EH (cell line): ENCODE measurements at places on chromosomes 5 and 9.

DNA sequence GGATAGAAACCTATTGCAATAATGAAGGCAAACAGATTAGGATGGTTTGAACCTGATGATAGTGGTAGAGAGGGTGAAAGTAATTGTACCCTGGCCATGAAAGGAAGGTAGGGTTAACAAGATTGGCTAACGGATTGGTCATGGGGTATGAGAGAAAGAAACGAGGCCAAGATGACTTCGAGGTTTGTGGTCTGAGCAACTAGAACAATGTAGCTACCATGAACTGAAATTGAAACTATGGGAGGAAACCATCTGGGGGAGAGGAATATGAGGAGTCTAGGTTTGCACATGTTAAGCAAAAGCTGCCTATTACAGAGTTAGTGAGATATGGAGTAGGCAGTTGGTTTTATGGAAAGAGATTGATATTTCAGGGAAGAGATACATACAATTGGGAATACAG lies 406.0 kb downstream of the PRELID2 start:
- DNase-seq, result no peak

DNA sequence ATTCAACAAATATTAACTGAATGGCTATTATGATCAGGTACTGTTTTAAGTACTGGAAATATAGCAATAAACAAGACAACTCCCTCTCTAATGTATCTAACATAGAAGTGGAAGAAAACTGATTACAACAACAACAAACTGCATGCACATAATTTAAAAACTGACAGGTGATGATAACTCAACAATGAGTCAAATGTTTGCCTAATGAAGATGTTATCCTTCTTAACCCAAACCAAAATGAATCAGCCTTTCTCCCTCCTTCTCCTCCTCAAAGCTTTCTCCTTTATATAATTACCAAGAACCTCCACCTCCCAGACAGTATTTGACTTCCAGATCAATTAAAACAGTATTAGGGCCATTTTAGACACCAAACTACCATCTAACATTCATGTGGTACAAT lies 49.3 kb downstream of the RICTOR start:
- DNase-seq, result peak; percentile 41

DNA sequence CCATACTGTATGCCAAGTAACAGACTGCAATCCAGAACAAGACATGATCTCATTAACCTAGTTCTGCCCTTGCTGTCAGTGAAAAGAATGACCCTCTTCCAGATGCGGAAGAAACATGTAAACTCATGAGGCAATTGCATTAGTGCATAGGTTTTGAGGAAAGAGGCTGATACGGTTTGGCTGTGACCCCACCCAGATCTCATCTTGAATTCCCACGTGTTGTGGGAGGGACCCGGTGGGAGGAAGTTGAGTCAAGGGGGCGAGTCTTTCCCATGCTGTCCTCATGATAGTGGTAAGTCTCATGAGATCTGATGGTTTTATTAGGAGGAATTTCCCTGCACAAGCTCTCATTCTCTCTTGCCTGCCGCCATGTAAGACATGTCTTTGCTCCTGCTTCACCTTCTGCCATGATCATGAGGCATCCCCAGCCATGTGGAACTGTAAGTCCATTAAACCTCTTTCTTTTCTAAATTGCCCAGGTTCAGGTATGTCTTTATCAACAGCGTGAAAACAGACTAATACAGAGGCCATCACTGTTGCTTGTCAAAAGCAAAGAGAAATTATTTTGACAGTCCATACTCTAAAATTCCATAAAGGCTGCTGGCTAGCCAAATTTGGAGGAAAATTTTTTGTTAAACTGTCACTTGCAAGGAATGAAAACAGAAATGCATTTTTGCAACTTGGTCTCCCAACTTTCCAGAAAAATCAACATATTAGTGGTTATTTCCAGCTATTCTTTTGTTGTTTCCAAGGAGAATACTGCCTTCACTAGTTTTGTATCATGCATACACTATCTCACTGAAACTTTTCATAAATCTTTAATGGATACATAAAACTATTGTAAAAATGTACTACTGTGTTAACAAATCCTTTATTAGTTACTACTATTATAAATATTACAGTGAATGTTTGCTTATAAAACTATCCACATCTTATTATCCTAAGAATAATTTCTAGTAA lies 3.2 kb upstream of the ARL15 start:
- DNase-seq, result no peak

GRCh38 chr5:127839072-127839471 lies 135.9 kb downstream of the CCDC192 start:
- DNase-seq, result no peak

GRCh38 chr9:69976152-69976551 lies 67.5 kb upstream of the MAMDC2 start:
- DNase-seq, result peak; percentile 97

DNA sequence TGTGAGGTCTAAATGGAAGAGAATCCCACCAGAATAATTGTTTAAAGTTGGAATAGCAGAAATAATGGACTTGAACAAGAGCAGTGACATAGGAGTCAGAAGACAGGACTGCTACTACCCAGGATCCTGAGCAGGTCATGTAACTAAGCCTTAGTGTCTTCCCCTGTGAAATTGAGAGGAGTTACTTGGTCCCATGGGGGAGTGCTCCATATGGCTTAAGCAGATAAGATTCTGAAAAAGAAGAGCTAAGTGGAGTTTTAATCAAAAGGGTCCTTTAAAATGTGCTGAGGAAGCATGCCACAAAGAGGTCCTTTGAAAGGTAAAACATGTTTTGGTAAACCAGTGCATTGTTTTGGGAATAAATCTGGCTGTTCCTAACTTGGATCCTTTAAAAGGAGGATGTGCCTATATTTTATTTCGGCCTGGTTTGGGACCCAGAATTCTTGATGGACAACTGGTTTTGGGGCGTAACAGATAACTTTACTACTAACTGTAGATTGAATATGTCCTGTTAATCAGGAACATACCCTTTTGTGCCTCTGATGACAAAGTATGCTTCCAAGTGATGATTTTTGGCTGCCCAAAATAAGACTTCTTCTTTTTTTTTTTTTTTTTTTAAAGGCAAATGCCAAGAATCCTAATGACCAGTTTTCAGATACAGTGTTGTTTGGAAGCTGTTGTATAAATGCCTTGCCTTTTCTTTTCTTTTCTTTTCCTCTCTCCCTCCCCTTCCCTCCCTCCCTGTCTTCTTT lies 5.7 kb downstream of the RCL1 start:
- no peak for DNase-seq

- no peak for DNase-seq
Measured at GRCh38 chr9:19408316-19408692, 505 bp upstream of the ACER2 start.

GRCh38 chr5:60765019-60765709 lies 65.2 kb upstream of the DEPDC1B start:
- DNase-seq, result no peak

GRCh38 chr9:17191082-17191481 lies 56.2 kb downstream of the CNTLN start:
- peak; percentile 56 for DNase-seq

- no peak for DNase-seq
Measured at GRCh38 chr5:27845248-27845647, 806.9 kb upstream of the CDH9 start.

DNA sequence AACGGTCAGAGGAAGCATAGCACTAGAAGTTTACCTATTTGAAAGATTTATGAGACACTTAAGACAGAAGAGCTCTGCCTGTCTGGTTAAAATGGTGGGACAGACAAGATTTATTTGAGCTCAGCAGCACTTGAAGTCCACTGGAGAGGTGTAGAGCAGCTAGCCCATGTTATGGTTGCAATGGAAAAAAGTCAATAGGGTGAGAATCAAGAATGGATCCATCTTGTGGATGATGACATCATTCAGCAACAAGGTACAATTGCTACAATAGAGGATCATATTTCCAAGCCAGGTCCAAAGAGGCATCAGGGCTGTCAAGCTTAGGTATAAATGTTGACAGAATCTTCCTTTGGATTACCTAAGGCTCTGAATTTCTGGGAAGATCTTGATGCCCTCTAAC lies 21.1 kb upstream of the ZNF131 start:
- DNase-seq, result no peak

DNA sequence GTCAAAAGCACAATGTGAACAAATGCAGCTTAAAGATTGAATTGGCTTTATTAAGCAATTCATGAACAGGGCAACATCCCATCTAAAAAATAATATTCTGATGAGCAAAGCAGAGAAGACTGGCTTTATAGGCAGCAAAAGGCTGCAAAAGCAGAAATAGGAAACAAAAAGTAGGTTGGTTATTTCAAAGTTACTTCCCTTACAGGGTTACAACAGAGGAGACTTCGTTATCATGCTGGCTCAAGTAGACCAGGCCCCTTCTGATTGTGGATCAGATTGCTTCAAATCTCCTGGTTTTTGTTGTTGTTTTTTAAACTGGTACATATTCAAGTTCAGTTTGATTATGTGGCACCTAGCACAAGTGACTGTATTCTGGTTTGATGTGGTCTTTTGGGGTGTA lies 73.1 kb downstream of the MAN2A1 start:
- DNase-seq, result no peak

GRCh38 chr5:675111-675870 lies 17.9 kb downstream of the TPPP start:
- DNase-seq, result no peak

GRCh38 chr5:88885002-88885401 lies 2.0 kb upstream of the MEF2C start:
- no peak for DNase-seq

- DNase-seq, result no peak
Measured at GRCh38 chr5:94057217-94057616, 315.8 kb upstream of the POU5F2 start.

GRCh38 chr5:61186634-61187033 lies 24.4 kb upstream of the SMIM15 start:
- DNase-seq, result no peak

GRCh38 chr5:3317051-3317795 lies 278.4 kb upstream of the IRX1 start:
- no peak for DNase-seq

DNA sequence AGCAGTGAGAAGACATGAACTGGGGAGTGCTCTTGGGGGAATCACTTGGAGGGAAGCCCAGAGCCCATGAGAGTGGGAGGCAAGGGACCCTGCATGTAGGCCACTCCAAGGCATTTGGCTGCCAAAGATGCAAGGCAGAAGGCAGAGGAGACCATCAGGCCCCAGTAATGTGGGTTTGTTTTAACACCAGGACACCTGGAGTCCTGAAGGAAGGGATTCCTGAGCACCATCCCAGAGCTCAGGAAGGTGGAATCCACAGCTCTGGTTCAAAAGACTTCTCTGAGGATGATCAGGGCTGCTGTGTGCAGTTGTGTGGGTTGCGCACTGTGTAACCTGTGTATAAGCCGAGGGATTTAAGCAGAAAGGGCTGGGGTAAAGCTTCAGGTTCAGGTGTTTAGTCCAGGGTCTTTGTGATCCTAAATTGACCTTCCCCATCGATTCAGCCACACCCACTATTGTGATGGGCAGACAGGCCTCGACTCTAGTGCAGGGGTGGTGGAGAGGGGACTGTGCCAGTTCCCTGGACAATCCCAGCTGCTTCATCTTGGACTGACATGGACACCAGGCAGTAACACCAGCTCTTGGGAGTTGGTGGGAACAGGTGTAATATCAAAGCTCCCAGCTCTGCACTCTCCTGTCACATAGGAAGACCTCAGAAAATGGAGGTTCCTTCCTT lies 11.0 kb downstream of the B4GALT7 start:
- DNase-seq, result no peak

GRCh38 chr9:107049046-107049802 lies 186.3 kb downstream of the ZNF462 start:
- peak; percentile 24 for DNase-seq

- peak; percentile 25 for DNase-seq
Measured at GRCh38 chr5:40240111-40240510, 439.6 kb upstream of the PTGER4 start.

- DNase-seq, result peak; percentile 44
Measured at GRCh38 chr9:107733523-107733894, 243.9 kb upstream of the KLF4 start.

- DNase-seq, result no peak
Measured at GRCh38 chr9:126893079-126893478, 21.5 kb upstream of the RALGPS1 start.

DNA sequence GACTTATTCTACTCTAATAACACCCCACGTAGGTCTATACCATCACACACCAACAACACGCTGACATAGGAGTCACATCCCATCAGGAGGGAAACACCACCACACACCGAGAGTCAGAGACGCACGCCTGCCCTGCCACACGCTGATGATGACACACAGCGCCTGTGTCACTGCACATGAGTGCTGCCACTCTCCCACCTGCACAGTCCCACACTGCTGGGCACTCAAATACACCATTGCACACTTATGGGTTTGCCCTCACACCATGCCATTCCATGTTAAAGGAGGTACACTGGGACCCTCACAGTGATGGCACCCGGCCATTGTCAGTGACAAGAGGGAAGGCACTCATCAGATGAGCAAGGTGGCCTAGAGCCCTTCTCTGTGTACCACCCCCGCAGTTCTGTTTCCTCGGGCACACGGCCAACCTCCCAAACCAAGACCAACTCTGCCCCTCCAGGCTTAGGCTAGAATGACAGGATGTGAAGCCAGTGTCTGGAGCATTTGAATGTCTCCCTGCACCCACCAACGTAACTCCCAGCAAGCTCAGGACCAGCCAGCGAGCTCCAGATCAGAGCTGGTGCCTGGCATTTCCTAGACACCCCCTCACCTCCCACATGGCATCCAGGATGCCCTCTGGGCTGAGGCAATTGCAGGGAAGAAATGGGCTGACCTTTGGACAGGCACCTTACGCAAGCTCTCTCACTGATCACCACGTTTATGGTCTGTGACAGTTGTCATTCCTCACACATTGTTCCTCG lies 3.6 kb upstream of the CPLX2 start:
- DNase-seq, result no peak

DNA sequence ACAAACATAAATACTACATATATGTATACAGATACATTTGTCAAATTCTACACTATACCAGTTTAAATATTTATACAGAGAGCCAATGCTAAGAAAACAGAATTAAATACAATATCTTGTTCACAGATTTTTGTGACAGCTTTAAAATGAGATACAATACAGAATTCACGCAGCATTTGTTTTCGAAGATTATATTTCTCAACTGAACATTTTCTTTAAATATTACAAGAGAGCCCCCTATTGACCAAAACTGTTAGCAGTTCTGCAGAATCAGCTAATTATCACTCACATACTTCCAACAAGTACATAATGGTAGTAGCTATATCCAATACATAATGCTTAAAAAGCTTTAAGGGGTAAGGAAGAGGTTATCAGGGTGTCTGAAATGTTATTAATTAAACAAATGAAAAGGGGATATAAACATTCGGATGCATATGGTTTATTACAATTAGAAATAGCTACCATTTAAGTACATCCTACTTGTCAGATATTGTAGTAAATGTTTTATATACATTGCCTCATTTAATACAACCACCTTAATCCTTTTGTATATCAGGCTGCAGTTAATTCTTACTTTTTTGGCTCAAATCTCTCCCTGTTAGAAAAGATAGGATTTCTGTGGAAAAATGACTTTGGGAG lies 31.7 kb downstream of the ZDHHC21 start:
- peak; percentile 29 for DNase-seq

- peak; percentile 36 for DNase-seq
Measured at GRCh38 chr9:115292584-115293279, 174.8 kb upstream of the TNC start.

DNA sequence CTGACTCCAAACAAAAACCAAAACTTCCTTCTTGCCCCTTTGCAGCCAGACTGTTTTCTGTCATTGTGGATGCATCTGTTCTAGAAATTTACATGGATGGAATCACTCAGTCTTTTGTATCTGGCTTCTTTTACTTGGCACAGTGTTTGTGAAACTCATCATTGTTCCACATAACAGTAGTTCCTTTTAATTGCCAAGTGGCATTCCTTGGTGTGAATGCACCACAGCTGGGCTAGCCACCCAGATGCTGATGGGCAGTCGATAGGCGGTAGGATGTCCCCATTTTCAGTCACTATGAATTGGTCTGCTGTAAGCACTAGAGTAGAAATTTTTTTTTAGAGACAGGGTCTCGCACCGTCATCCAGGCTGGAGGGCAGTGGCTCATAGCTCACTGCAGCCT lies 6.3 kb upstream of the CLPTM1L start:
- no peak for DNase-seq
